Kidney capillary endothelial cell (primary cell): ENCODE measurements at places on chromosomes 4 and X.

GRCh38 chr4:127469959-127470809, 162.6 kb upstream of the INTU start:
- DNase-seq = no peak

DNA sequence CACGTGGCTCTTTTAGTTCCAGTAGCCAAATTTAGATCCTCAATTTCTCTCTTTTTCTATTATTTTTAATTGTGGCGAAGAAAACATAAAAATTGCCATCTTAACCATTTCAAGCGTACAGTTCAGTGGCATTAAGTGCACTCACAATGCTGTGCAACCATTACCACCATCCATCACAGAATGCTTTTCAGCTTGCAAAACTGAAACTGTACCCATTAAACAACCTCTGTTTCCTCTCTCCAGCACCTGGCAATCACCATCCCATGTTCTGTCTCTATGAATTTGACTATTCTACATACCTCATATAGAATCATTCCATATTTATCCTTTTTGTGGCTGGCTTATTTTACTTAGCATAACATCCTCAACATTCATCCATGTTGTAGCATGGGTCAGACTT, 74.9 kb downstream of the METTL14 start:
- DNase-seq = no peak

GRCh38 chr4:176333076-176333475, 13.3 kb downstream of the SPCS3 start:
- DNase-seq = no peak

DNA sequence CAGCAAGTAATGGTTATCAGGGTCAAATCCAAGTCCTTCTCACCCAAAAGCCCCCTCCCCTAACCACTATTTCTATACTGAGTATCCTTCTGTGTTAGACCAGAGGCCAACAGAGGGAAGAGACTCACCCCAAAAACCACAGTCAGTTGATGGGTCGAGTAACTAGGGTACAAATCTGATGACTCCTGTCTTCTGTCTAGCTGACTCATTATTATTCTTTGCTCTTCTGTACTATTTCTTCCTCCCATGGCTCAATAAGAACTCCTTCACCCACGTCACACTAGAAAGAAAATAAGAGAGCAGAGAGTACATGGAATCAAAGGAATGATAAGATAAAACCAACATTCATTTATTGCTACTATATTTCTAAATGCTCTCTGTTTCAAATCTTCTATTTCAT, 2.0 kb downstream of the RAB40A start:
- DNase-seq = no peak

- DNase-seq = no peak
Measured at GRCh38 chrX:29528281-29528680, 687.1 kb upstream of the MAGEB2 start.

DNA sequence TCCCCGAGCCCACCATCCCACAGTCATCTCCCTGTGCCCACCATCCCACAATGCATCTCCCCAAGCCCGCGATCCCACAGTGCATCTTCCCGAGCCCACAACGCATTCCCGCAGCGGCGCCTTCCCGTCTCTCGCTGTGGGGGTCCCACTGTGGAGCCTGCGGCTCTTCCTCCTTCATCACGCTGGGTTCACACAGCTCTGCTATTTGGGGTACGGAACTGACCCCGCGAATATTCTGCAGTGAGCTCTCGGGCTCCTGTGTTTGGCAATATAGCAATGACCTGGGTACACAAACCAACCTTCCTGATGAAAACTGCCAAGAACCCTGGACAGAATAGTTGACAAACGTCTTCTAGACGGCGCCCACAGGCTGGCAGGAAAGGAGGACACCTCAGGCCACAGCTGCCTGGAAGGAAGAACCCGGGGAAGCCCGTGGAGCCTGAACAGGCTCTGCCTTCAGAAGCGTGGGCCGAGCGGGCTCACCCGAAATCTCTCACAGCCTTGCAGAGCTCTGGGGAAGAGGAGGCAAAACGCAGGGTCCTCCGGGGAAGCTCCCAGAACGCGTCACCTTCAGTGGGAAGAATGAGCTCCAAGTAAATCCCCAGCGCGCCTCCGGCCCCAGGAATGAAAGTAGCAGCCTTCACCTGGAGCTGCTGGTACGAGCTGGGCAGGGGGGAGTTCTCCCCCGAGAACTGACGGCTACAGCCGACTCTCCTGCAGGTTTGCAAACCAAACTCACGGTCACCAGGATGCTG, 22.9 kb downstream of the PPP2R3B start:
- DNase-seq = no peak

DNA sequence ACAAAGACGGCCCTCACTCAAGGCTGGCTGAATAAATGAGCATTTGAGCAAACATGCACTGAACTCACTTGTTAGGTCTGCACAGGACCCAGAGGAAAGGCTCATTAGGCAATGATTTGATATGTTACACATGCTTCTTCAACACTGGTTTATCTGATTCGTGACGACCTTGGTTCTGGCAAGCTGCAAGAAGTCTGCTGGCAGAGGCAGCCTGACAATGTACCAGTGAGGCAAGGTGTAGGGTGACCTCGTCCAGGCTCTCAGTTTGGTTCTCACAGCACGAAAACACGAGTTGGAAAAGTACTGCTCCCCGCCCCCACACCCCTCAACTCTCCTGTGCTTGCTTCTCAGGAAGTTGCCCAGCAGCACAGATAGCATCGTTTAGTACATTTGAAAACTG, 63.1 kb upstream of the CITED1 start:
- no peak for DNase-seq

DNA sequence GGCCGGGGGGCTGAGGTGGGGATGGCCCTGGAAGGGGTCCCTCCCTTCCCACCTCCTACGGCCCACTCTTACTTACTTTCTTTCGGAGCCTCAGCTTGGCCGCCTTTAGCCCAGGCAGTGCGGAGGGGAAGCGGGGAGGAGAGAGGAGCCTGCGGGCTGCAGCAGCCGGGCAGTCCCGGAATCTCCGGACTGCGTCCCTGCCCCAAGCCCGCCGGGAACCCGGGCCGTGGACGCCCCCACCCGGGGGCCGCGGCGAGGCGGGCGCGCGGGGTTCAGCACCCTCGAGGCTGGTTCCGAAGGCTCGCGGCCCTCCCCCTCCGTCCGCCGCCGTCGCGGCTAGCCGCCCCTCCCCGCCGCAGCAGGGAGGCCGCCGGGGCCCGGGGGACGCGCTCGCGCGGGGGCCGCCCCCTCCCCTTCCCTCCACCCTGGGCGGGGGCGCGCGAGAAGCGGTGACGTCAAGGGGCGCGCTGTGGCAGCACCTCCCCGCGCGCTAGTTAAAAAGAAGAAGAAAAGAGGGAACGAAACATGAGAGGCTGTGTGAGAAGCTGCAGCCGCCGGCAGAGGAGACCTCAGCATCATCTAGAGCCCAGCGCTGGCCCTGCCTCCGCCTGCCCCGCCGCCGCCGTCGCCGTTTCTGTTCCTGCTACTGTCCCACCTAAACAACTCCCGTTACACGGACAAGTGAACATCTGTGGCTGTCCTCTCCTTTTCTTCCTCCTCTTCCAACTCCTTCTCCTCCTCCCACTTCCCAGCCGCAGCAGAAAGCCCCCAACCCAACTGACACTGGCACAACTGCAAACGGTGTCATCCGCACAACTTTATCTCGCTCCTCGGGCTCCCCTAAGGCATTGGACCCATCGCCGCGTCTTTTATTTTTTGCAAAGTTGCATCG, at the start of gene HHIP:
Gene HHIP (plus strand): TSS at position 526 of the 892 bp plus-strand sequence. CDS start 520 bp downstream, outside the sequence.
- peak; percentile 26 for DNase-seq

- DNase-seq = peak; percentile 86
Measured at GRCh38 chr4:143381189-143382118, 44.8 kb downstream of the GAB1 start.

- DNase-seq = no peak
Measured at GRCh38 chr4:141220271-141220670, 424 bp upstream of the ZNF330 start.

DNA sequence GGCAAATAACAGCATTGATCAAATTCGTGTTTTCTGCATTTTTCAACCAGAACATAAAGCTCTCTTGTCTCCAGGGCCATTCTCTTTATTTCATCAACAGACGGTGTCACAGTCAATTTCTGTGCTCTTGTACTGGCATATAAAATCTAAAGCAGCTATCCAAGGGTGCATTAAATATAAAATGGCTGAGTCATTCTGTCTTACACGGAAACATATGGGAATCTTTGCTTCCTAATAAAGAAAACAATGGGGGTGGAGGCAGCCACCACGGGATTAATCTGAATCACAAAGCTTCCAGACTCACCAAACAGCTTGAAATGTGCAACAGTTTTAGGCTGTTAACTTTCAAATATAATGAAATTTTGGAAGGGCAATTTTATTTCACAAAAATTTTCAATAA, 132.6 kb downstream of the IL15 start:
- DNase-seq = peak; percentile 87

- DNase-seq = peak; percentile 10
Measured at GRCh38 chr4:64781737-64782326, 372.6 kb upstream of the TECRL start.

- DNase-seq = peak; percentile 44
Measured at GRCh38 chr4:82268050-82268825, 105.6 kb downstream of the HNRNPD start.

DNA sequence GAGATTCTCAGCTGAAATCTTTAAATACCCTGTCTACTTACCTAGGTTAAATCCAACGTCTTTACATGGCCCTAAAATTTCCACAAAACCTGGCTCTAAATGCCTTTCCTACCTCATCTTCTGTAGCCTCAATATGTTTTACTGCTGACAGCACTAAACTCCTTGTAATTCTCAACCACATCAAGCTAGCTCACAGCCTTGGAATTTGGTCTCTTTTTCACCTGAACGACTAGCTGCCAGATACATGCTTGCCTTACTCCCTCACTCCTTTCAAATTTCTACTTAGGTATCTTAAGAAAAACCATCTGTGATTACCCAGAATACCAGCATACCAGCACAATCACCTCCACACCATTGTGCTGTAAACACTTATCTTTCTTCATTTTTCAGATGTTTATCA, 635.6 kb upstream of the PCDH10 start:
- DNase-seq = no peak

DNA sequence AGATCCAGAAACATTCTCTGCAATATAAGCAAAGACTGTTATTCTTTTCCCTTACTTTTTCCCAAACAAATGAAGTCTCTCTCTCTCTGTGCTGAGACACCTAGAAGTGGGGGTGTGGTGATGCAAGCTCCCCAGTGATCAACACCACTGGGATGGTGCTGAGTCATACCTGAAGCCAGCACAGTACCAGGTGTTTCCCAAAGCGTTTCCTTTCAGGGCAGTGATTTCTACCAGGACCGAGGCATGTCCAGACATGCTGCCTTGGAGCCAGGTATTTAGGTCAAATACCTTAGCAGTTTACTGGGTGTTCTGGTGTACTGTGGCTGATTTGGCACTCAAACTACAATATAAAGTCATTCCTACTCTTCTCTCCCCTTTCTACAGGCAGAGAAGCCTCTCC, 726.5 kb downstream of the FAM133A start:
- no peak for DNase-seq
